ENCODE measurements at places on chromosomes 5 and 9.

DNA sequence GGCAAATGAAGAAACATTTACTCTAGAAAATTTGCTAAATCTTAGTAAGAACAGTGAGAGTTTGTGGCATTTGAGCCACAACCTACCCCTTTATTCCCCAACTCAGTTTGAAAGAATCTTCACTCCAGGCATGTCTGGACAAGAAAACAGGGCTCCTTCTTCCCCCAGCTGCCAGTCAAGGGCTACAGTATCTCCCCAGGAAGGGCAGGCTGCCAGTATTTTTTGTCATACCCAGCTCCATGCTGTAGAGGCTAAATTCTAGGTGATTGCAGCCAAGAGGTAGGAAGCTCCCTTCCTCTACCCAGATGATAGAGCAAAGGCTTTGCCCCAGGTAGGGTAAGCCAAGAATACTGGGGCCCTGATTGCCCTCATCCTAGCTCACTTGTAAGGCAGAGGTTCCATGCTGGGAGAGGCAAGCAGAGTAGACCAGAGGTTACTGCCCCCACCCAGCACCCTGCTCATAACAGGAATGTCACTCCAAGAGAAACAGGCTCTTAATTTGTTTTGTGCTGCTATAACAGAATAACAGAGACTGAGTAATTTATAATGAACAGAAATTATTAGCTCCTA is 20.0 kb upstream of the GRPEL2 start:
- no peak for DNase-seq

- DNase-seq, result no peak
Measured at GRCh38 chr5:43432486-43433375, 20.5 kb upstream of the CCL28 start.

GRCh38 chr9:85079349-85079748 is 409.8 kb downstream of the NTRK2 start:
- DNase-seq, result no peak

- DNase-seq, result no peak
Measured at GRCh38 chr5:103486739-103487138, 75.8 kb downstream of the NUDT12 start.

GRCh38 chr9:136964171-136964689 is 12.2 kb downstream of the LCN12 start:
- DNase-seq, result no peak

- DNase-seq, result no peak
Measured at GRCh38 chr5:43941806-43942205, 338.8 kb downstream of the NNT start.

GRCh38 chr9:87464110-87464991 is 33.3 kb upstream of the DAPK1 start:
- DNase-seq, result no peak

DNA sequence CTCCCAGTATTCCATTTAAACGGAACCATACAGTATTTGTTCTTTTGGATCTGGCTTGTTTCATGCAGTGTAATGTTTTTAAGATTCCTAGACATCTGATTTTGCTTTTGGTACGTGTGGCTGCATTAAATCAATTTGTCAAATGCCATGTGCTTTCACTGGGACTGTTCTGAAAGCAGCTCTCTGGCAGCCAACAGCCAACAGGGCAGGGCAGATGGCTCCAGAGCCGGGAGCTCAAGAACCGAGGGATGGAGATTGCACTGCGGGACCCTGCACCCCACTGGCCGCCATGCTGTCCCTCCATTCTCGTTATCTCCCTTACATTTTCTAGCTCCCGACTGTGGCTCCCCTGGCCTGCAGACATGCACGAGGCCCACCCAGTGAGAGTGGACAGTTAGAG is 33.4 kb upstream of the AIF1L start:
- DNase-seq, result no peak

DNA sequence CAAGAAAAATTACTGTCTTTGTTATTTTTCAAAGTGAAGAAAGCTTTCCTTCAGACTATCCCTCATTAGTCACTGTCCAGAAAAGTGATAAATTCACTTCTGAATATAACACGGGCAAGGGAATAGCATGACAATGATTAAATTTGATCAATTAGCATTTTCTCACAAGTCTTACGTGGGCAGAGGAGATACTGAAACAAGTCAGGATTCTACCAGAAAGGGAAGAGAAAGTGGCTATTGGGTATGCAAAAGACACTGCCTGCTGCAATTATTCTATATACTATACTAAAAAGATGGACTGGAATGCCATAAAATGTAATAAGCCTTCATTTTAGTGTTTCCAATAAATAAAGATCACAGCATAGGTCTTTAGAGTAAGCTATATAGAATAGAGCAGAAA is 7.4 kb downstream of the COX7C start:
- DNase-seq, result no peak

- DNase-seq, result no peak
Measured at GRCh38 chr5:137752905-137753690, 1.1 kb downstream of the HNRNPA0 start.

- DNase-seq, result no peak
Measured at GRCh38 chr9:21326526-21327139, 8.6 kb downstream of the KLHL9 start.

- peak; percentile 26 for DNase-seq
Measured at GRCh38 chr9:137721479-137721878, 102.7 kb downstream of the EHMT1 start.

DNA sequence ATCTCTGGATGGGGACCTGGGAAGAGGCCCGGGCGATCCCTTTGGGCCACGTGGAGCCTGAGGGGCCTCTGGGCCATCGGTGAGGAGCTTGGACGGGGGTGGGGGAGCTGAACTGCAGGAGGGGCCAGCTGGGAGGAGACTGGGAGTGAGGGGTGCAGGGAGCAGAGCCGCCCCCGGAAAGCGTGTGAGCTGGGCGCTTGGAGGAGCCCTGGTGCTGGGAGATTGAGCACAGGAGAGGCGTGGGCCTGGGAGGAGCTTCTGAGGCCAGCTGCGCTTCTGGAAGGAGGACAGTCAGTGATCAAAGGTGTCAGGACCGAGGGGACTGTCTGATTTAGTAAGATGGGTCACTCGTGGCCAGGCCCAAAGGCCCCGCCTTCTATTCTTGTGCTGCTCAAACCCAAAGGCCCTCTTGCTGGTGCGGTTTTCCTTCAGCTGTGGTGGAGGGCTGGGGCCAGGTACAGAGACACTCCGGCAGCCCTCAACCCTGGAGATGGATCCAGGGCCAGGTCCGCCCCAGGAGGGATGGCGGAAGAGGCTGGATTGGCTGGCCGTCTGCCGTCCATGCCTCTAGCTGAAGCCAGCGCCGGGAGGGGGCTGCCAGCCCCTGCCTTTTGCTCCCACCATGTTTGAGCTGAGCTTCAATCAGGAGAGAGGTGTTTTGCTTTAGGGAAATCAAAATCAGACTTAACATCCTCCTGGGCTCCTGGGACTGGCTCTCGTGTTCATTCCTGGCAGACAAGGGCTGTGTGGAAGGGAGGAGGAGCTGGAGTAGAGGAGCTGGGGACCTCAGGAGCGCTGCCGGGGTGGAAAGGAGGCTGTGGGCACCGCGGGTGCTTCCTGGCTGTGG is 21.6 kb downstream of the NCS1 start:
- no peak for DNase-seq

- DNase-seq, result no peak
Measured at GRCh38 chr5:173148354-173148753, 4.0 kb downstream of the BNIP1 start.

GRCh38 chr9:76200745-76201144 is 193.5 kb downstream of the RFK start:
- no peak for DNase-seq

DNA sequence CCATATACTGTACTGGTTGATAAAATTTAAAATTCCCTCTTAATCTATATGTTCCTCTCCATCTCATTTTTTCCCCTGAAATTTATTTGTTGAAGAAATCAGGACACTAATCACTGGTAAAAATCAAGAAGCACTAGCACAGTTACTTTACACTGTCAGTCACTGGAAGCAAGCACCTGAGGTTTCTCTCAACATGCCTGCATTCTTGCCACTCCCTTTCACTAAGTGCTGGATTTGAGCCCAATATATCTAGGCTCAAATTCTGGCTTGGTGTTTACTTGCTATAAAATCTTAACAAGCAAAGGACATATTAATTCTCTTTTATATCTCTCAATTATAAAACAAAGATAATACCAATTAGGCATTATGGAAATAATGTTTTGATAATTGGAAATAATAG is 58.6 kb downstream of the DIAPH1 start:
- DNase-seq, result no peak

GRCh38 chr5:118447350-118447749 is 541.0 kb downstream of the DTWD2 start:
- no peak for DNase-seq

GRCh38 chr5:171593976-171594375 is 174.5 kb downstream of the FGF18 start:
- DNase-seq, result no peak

DNA sequence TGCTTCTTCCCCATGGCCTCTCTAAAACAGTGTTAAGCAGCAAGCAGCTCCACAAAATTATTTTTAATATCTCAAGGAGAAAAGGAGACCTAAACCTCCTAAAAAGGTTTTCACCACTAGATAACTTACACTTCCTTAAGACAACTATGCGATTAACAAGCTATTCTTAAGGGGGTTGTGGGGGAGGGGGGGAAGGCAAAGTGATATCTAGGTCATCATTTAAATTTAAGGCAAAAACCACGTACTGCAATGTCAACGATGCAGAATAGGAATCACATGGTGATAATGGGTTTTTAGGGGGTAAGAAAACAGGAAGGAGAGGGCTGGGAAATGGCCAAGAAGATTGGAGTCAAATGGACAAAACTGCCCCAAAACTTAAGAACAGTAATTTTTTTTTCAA is 32.6 kb downstream of the CSNK1A1 start:
- no peak for DNase-seq

GRCh38 chr5:178389796-178390195 is 157.2 kb upstream of the PHYKPL start:
- no peak for DNase-seq

DNA sequence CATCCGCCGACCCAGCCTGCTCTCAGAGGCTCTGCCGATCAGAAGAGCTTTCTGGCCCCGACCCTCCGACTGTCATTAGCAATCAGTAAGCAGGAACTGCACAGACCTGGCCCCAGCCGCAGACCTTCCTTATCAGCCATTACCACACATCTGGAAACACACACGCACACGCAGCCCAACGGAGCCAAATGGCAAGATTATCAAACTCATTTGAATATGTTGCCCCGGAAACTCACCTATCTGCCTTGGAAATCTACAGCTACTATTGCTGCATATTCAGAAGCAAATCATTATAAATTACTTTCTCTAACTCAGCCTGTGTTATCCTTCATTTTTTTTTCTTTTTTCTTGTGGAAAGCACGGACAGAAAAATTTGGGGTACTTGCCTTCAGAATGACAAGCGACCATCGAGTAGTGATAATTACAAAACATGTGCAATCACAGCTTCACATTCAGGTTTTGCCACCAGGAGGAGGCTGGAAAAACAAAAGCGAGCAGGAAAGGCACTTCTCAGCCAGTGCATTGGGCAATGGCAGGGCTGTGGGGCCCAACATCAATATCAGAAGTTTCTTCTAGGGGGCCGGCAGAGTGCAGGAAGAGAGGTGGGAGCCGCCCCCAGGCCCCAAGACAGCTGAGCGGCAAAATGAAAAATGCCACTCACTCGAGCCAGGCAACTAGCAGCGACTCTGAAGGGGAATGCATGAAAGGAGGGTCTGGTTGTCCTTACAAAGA is 122.3 kb downstream of the VAV2 start:
- peak; percentile 4 for DNase-seq

DNA sequence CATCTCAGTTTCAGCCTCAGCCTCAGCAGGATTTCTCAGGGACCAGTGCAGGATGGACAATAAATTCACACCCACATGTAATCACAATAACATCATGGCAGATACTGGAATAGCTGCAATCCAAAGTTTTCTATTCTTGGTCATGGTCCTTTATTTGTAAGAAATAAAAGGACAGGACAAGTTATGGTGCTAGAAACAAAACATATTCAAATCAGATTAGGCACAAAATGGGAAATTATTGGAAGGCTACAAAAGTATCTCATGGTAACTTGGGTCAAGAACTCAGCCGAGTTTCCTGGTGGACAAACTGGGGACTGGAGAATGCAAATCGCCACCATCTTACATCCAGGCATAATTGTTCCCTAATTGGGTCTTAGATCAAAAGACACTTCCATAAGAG is 1768.2 kb upstream of the WWC1 start:
- DNase-seq, result no peak

DNA sequence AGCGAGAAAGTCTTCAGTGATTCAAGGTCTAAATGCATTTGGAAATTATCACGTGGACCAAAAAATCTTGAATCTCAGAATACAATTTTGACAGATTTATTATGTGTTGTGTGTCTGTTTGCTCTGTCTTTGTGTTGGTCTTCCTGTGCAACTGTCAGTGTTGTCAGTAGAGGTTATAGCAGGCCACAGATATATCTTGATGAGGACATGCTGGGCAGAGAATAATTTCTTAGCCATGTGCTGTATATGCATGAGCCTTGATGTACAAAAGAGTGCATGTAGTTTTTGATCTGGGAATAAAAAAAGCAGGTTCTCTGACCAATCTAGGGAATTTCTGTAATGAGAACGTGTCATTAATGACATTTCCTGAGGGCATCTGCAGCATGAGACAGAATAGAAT is 57.6 kb downstream of the ZSWIM6 start:
- no peak for DNase-seq

DNA sequence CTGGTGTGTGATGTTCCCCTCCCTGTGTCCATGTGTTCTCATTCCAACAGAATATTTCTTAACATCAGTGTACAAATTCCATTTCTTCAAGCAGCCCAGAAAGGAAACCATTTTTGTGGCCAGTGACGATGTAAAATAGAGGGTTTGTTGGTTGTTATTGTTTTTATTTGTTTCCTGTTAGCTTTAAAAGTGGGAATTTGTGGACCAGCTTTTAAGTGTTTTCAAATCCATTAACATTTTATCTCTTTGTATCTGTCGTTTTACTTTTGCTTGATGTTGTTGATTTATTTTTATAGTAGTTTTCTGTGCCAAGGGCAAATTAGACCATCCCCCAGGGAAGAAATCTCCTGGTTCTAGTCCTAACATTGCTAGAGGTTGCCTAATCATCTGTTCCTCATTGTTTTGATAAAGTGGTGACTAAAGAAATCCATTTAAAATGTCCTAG is 100.0 kb downstream of the GDNF start:
- no peak for DNase-seq

DNA sequence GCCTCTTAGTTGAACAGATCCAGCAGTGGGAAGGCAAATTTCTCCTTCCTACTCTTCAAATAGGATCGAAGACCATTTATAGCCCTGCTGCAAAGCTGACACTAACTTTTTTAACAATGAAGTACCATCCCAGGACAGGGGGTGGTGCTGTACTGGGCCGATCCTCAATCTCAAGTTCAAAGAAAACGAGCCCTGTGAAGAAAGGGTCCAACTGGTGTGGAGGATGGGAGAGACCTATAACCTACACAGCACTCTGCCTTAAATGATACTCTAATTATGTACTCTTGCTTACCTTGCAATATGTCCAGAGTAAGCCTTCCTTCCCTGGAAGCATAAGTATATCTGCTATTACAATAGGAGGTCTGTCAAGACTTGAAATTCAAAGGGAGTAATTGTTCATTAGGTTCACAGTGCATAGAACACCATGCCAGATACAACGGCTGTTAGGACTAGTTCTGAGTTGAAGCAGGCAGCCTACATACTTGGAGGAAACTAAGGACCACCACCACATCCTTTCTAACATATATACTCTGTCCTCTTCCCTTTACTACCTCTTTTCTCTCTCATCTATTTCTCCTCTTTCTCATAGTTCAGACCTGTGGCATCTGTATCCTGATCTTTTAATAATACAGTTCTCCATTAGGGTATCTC is 6.2 kb downstream of the ETF1 start:
- no peak for DNase-seq
